ENCODE measurements at places on chromosomes 4 and X.

DNA sequence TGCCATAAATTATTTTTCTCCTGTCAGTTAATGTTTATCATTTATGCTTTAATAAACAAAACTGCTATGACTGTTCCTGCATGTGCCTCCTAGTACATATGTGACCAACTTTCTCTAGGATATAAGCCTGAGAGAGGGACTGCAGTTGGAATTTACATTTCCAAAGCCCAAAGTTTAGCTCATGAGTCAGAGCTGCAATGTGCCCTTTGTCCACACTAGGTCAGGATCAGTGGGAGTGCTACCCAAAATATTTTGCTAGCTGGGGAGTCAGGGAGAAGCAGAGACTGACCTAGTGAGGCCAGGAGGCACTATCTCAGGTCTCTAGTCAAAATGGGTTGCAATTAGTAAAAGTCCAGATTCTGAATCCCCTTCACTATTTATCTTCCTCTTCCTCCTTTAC lies 92.7 kb downstream of the AR start:
- DNase-seq: no peak

DNA sequence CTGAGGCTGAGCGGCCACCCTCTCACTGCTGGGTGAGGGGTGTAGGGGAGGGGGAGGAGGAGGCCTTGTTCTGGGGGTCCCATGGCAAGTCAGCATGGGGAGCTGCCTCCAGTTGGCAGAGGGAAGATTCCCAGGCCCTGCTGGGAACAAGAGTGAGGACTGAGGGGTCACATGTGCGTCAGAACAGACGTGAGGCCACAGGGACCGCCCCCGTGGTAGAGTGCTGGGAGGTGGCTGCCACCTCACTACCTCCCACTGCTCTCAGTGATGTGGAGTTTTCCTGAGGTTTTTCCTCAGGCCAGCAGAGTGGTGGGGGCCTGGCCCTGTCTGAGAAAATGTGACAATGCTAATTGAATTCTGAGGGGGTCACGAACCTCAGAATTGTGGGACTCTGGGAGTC lies 568 bp downstream of the MAGEC1 start:
- no peak for DNase-seq

DNA sequence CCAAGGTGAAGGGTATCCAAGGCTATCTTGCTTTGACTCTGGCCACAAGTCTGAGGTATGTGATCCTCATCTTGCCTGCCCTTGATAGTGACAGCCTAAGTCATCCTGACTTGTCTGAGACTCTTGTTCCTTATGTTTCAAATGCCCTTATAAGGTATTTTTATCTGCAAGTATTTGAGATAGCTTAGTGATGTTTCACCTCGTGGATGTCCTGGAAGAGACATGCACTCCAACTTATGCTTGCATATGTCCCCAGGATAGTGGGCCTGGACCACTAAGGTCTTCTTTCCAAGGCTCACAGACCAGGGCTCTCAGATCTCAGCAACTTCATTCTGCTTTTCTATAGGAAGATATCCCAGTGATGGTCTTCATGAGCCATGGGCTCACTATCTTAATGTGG lies 120.5 kb upstream of the WDR1 start:
- DNase-seq: no peak

- DNase-seq: no peak
These were observed 863.3 kb downstream of the CENPC start for GRCh38 chr4:66681962-66682361.

DNA sequence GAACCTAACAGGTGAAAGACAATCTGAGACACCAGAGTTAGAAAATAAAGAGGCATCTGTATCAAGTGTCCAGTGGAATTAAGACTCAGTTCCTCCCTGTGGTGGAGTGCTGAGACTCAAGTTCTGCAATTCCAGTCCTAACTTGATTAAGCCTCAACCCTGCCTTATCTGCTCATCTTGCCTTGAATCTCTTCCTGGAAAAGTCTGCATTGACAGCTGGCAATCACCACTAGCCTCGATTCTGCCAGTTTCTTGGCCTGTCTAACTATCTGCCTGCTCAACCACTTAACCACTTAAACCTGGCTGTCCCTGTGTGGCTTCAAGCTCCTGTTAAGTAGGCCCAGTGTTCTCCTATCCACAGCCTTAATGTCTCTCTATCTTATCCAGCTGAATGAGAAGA lies 22.4 kb upstream of the NEIL3 start:
- no peak for DNase-seq

- no peak for DNase-seq
These were observed 31.4 kb downstream of the FREM3 start for GRCh38 chr4:143668930-143669552.

All from stimulated activated CD8-positive, alpha-beta memory T cell treated with anti-CD3 and anti-CD28 coated beads, Interleukin-15, amount 100 ng/mL, for 24 hours (primary cell).